ENCODE measurements at places on chromosomes 16 and 17. TPM values are rescaled to one million over a fixed set of nuclear protein-coding genes. Genes with fewer than 3 reads are reported as not detected.

The SPNS2 gene
- 3.7 TPM for total RNA-seq

The SLC6A2 gene
- not detected for total RNA-seq

The C17orf50 gene
- not detected for total RNA-seq

The CACNG4 gene
- not detected for total RNA-seq

Measured in smooth muscle cell of bladder (primary cell).